Activated CD4-positive, alpha-beta T cell treated with anti-CD3 and anti-CD28 coated beads for 36 hours (primary cell): ENCODE measurements at places on chromosomes 3 and 15. TPM values are rescaled to one million over a fixed set of nuclear protein-coding genes. Genes with fewer than 3 reads are reported as not detected.

The MYZAP gene
- 0.11 TPM for total RNA-seq

The TMPRSS7 gene
- total RNA-seq = not detected

The AHSG gene
- not detected for total RNA-seq

The HIGD2B gene
- total RNA-seq = not detected
